ENCODE measurements at places on chromosomes 1 and 21.
A peak's percentile ranks its signal among the peaks of the same experiment; 100 is the strongest.

GRCh38 chr21:32386195-32386870 is 6.5 kb downstream of the URB1 start:
- no peak for DNase-seq

DNA sequence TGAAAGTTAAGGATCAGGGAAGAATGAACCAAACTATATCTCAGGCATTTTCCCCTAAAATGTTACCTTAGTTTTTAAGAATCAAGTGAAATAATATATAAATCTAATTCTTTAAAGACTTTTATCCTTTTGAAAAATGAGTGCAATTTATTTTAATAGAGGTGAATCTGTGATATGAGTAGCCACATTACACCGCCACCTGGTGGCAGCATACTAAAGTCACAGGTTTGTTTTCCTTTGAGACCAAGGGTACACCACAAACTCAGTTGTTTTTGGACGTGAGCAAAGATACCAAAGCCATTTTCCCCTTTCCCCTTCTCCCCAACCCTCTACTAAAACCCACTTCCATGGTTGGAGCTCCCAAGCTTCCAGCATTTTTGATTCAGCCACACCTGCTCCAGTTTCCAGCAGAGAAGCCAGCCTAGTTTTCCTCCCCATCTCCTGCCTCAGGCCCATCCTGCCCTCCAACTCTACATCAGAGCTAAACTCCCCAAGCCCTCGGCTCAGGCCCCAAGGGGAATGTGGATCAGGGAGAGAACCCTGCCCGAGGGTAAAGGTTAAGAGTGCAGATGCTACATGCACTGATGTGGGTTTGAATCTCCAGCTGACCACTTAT is 22.9 kb upstream of the LDLRAP1 start:
- DNase-seq = peak; percentile 14

GRCh38 chr1:8472668-8473067 is 154.8 kb downstream of the SLC45A1 start:
- DNase-seq = no peak

DNA sequence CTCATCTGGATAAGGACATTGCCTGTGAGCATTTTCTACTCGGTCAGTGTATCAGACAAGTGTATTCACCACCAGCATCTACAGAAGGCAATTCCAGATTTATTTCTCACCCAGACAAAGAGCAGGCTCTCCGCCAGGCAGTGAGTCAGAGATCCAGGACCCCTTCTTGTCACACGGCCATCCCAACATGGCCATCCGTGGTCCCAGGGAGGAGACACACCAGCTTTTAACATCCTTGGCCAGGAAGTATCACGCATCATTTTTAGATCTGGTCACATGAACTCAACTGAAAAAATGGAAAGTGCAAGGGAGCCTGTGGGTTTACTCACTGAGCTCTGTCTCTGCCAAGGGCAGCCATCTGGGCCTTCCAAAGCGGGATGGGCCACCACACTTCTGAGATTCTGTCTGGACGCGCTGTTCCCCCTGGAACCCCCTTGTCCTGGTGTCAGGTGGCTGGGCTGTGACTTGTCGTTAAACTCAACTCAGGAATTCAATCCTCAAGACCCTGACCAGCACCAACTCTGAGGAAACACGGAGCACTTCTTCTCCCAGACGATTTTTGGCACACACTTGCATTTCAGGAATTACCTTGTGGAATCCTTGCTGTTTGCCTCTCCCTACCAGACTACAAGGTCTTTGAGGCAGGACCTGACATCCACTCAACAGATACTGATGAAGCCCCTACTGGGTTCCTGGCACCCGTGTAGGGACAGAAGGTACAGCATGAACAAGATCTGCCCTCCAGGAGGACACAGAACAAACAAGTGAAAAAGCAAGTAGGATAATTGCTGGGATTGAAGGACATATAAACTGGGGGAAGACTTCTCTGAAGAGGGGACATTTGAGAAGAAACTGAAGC is 21.6 kb upstream of the CCSAP start:
- no peak for DNase-seq

GRCh38 chr1:27562534-27563340 is 41.2 kb downstream of the AHDC1 start:
- DNase-seq = no peak

DNA sequence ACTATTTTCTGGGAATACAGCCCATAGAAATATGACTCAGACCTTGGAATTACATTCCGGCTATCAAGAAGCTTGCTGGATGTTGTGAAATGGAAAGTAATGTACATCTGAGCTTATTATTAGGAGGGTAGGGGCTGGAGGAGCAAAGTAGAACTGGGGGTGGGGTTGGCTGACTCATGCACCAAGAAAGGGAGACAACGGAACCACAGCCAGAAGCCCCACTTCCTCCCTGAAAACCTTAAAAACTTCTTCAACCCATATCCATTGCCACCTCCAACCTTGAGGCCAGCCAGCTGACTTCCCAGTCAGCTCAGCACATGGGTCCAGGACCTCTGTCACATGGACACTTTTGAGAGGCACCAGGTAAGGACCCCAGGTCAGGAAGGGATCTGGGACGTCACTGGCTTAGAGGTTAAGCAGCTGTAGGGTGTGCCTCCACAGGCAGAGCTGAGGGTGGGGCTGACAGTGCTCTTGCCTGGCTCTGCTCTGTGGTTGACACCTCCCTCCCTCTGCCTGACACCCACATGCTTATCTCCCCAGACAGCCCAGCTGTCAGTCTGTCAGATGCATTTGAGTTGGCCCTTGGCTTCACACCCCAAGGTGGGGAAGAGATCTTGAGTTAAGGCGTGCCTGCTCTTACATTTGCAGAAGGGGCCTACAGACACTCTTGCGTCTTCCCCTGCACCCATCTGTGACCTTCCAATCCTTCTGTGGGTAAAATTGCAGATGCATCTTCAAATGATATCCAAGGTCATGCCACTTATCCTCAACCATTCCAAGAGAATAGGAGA is 5.7 kb upstream of the ZNF683 start:
- no peak for DNase-seq

- DNase-seq = no peak
Observed at GRCh38 chr1:36008546-36009197, 75.2 kb upstream of the TEKT2 start.

DNA sequence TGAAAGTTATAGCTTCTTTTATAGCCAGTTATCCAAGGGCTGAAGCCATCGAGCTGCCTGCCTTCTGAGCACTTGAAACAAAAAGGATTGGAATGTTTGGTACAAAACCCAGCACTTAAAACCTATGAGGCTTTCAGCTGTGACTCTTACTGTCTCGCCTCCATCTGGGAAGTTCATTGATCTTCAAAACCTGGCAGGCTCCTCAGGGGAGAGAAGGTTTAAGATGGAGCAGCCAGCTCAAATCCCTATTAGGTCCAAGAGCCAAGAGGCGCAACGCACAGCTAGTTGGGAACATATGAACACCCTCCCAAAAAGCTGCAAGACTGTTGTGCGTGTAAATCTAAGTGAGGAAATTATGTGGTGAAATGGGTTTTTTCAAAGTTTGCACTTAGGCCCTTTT is 33.4 kb downstream of the BACE2 start:
- no peak for DNase-seq

DNA sequence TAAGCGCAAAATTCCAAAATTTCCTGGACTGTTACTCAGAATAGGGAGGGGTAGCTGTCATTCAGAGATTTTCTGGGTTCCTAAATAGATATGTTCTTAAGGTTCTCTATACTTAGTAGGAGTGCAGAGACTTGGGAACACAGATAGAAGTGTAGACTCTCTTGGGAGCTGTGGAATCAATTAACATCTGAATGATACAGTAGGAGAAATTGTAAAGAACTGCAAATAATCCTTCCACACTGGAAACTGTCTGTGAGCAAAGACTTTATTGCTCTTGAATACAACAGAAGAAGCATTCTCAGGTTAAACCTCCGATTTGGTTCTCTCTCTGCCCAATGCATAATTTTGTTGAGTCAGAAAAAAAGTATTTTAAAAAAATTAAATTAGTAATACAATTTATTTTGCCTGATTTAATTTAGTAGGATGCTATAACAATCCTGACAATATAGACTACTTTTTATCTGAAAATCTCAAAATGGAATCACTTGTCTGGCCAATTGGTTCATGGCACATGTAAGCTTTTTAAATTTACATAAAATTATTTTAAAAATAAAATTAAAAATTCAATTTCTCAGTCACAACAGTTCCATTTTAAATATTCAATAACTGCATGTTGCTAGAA is 1754.3 kb downstream of the PLA2G4A start:
- no peak for DNase-seq

DNA sequence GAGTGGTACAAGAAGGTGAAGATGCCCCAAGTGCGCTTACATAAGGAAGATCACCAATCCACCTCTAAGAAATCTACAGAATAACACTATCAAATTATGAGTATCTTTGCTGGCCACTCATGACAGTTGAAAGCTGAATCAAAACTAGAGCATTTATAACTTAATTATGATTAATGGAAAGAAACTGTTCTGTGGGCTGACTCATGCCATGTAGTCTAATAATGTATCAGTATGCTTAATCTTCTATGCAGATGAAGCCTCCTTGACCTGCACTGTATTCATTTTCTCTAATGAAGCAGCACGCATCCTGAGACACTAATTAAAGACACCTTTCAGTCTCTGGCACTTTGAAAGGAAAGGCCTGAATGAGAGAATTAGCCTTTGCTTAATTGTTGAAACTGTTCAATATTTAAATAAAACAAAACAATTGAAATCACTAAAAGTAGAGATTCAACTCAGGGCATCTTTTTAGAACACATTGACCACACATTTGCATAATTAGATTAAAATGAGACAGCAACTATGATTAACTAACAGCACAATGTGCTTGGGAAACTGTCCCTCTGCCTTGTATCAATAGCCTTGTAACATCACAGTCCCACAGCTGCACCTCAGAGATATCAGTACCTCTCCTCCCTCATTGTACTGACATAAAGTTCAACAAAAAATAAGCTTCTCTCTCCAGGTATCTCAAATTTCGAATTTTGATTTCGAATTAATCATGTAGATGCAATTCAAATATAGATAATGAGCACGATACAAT is 105.6 kb downstream of the NTPCR start:
- DNase-seq = no peak

DNA sequence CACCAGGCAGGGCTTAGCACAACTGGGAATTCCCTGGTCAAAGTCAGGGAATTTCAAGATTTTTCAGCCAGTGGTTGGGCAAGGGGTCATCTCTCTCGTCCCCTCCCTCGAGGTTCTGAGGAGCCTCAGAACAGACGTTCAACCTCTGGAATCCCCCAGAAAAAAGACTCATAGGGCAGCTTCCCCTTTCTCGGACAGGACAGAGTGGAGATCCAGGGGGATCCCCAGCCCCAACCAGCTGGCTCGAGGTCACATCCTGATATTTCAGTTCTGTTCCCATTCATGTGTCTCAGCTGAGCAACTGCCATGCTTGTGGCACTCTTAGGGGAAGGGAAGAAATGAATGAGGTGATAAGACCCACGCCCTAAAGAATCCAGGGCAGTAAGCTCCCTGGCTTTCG is 4.9 kb upstream of the LAD1 start:
- DNase-seq = no peak

All from anterior cingulate cortex (tissue), 58 donors.